ENCODE measurements at places on chromosomes 11 and 22.

GRCh38 chr11:95256321-95256779 is 25.3 kb upstream of the SESN3 start:
- peak; percentile 31 for DNase-seq

DNA sequence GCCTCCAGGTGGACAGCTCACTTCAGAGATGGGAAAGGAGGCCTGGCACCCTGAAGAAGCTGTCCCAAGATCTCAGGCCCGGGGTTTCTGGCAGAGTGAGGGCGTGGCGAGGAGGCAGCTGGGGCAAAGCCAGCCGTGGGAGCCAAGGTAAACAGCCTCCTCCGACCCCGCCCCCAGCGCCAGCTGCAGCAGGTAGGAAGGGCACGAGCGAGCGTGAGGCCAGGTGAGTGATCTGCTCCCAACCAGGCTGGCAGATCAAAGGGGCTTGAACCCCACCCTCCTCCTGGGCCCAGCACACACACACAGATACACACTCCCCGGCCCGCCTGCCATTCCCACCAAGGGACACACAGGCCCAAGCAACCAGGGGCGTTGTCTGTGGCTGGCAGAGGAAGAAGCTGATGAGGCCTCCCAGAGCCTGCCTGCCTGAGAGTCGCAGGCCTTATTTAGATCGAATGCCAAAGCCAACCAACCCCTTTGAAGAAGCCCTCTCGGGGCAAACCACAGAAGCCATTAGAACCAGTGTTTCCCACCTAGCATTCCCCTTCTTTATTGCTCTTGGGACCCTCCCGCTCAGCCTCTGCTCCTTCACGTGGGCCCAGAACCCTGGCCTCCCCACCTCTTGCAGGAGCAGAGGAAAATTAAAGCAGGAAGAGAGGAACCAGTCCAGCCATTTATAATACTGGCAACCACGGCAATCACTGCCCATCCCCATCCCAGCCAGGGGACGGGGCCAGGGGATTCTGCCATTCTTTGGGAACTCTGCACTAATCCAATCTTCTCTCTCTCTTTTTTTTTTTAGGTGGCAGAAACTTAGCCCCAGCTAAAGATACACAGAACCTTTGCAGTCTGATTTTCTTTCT is 5.0 kb downstream of the PDGFB start:
- no peak for DNase-seq

DNA sequence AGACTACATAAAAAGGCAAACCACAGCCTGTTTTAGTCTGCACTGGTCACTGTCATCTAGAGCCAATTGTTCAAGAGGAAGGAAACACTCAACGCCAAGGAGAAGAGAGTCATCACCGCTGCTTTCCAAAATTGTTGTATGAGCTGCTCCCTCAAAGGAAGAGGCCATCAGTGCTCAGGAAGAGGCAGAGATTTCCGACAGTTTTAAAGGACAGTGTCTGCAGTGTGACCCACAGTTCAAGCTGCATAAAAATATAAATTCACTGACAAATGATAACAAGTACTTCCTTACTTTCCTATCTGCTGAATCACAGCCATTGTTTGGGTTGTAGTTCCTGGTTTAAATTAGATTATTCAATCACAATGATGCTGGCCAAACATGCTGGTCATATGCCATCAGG is 16.4 kb downstream of the PRCP start:
- DNase-seq, result no peak

- no peak for DNase-seq
These were observed 29.7 kb upstream of the EMSY start for GRCh38 chr11:76415073-76415472.

- DNase-seq, result no peak
These were observed 35.4 kb upstream of the CARS1 start for GRCh38 chr11:3092603-3093141.

DNA sequence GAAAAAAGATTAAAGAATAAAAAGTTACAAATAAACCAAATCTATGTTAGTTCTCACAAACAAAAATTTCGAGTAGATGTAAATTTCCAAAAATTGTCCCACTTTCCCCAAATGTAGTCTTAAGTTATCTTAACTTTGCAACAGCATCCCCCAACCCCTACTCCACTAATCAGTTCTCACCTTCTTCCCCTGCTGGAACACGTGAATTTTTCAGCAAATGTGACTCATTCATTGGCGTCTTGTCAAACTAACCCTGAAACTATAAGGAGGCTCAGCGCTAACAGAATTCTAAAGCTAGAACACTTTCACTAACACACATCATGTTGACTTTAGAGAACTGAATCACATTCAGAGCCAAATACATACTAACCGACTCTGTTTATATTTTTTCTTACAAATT is 46.1 kb downstream of the PHF21A start:
- DNase-seq, result peak; percentile 57

GRCh38 chr11:79397252-79397651 is 43.6 kb downstream of the TENM4 start:
- peak; percentile 58 for DNase-seq

- DNase-seq, result no peak
These were observed 96.9 kb downstream of the TEAD1 start for GRCh38 chr11:12770966-12771597.

GRCh38 chr11:41982975-41983374 is 523.5 kb upstream of the LRRC4C start:
- no peak for DNase-seq

- no peak for DNase-seq
These were observed 377.2 kb downstream of the CTTN start for GRCh38 chr11:70775386-70776075.

DNA sequence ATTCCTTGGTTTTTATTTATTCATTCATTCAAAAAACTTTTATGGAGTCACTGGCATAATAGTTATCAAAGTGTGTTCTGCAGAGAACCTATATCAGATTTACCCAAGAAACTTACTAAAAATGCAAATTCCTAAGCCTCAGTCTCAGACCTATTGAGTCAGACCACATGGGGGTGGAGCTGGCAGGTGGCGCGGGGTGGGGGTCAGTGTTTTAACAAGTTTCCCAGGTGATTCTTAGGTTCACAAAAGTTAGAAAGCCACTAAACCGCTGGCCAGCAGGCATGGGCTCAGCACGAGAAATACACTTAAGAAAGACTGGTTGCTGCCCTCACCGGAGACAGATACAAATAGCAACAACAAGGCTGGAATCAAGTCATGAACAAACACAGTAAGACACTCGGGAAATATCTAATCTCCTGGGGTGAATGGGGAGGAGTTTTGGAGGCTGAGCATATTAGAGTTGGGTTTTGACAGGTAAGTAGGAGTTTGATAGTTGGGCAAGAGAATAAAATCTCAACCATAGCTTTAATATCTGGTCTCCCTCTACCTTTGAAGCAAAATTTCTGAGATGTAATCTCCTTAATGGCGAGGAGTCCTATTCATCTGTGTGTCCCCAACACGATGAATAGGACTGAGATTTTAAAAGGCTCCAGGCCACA is 167.5 kb upstream of the NECTIN1 start:
- DNase-seq, result no peak

DNA sequence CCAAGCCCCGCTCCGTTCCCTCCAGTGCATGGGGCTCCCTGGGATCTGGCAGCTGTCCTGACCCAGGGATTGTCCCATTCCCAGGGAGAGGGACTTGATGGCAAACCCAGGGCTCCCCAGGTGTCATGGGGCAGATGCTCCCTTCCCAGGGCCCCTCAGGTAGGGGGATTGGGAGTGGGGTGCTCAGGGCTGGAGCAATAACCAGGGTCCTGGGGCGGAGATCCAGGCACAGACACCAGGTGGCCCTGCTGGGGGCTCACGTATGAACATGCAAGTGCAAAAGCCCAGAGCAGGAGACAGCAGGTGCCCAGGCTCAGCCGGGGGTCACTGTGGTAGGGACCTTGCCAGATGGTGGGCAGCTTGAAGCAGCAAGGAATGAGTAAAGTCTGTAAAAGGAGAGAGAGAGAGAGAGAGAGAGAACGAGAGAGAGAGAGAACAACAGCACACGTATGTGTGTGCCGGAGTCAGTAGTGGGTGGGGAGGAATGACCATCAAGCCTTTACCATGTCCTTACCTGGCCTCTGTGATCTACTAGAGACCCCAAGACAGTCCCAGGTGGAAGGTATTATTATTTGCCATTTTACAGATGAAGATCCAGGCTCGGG is 19.3 kb upstream of the MPPED1 start:
- no peak for DNase-seq

DNA sequence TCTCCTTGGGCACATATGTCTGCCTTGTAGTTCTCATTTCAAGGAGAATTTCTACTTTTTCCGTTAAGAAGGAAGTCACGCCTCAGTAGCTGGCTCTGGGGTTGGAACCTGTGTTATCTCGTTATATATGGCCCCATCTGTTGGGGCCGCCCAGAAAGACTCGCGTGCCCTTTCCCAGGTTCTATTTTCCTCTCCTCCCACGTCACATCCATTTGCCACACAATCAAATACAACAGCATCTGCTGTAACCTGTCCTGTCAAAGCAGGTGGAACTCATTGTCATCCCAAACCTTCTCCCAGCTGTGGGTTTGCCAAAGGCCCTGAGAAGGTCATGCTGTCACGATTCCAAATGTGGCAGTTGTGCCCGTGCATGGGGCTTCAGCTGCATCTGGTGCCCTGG is 213.1 kb upstream of the ZBED5 start:
- DNase-seq, result no peak

- no peak for DNase-seq
These were observed 105.6 kb downstream of the MN1 start for GRCh38 chr22:27695925-27696324.

- DNase-seq, result no peak
These were observed 90.5 kb upstream of the ARHGAP32 start for GRCh38 chr11:129282634-129283033.

DNA sequence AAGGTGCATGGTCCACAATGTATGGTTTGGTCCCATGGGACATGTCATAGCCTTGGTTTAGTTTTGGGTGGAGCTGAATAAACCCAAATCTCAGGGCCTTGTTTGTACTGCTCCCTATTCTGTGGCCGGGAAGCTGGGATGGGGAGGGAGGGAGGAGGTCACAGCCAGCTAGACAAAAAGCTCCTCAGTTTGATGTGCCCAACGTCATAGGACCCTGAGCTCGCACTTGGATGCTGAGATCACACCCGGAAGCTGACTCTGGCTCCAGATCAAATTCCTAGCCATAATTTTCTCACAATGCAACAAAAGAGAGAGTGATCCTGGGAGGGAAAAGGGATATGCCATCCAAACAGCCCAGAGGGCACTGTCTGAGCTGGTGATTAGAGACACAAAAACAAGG is 1.5 kb downstream of the HSPB2 start:
- DNase-seq, result peak; percentile 83

GRCh38 chr11:118620529-118621070 is 13.2 kb downstream of the PHLDB1 start:
- no peak for DNase-seq

GRCh38 chr22:39317775-39318506 is 1.5 kb downstream of the RPL3 start:
- DNase-seq, result peak; percentile 61

- DNase-seq, result peak; percentile 20
These were observed 1.6 kb downstream of the IFITM10 start for GRCh38 chr11:1748636-1749394.

DNA sequence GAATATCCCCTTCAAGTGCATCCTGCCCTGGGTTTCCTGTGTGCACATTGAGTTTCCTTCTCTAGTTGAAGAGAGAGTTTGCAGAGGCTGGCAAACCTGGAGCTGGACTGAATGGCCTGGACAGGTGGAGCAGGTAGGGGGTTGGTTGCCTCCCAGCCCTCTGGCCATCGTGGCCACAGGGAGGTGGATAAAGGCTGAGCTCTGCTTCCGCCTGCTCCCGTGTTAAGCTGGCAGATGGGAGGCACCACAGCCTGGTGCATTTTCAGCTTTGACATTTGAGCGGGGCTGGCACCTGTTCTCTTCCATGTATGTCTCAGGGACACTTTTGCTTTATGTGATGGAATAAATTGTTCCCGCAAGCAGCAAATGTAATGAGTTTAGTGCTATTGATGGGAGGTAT is 11.1 kb downstream of the MICAL2 start:
- no peak for DNase-seq

DNA sequence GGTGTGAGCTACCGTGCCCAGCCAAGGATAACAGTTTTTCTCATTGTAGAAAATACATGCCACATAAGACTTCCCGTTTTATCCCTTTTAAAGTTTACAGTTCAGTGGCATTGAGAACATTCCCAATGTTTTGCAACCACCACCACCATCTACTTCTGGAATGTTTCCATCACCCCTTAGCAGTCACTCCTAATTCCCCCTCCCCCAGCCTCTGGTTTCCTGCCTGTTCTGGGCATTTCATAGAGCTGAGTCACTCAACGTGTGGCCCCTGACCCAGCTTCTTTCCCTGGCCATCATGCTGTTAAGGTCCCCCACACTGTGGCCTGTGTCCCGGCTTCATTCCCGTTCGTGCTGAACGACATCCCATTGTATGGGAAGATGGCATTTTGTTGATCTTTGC is 30.7 kb downstream of the FGF4 start:
- DNase-seq, result peak; percentile 88

DNA sequence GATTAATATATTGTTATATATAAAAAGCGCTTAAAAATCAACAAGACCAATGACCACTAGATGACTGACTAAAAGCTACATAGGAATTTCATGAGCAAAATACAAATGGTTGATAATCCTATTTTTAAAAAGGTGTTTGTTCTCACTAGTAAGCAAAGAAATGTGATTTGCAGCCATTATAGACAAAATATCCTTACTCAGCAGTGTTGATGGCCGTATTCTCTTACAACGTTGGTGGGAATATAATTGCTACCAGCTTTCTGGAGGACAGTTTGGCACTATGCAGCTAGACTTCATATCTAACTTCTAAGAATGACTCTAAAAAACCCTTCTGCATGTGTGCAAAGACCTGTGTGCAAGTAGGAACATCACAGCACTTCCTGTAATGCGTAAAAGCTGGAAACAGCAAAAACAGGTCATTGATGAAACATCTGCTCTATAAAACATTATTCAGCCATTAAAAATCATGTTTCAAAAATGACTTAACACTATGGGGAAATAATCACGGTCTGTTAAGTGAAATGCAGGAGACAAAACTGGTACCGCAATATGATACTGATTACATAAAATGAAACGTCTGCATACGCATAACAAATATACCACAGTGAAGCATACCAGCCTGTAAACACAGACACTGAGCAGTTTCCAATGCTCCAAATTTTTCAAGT is 70.1 kb upstream of the LINC01488 start:
- peak; percentile 22 for DNase-seq

GRCh38 chr22:20061481-20061861 is 18.6 kb upstream of the DGCR8 start:
- DNase-seq, result no peak

- peak; percentile 6 for DNase-seq
These were observed 61.5 kb downstream of the BTG4 start for GRCh38 chr11:111450480-111451320.

DNA sequence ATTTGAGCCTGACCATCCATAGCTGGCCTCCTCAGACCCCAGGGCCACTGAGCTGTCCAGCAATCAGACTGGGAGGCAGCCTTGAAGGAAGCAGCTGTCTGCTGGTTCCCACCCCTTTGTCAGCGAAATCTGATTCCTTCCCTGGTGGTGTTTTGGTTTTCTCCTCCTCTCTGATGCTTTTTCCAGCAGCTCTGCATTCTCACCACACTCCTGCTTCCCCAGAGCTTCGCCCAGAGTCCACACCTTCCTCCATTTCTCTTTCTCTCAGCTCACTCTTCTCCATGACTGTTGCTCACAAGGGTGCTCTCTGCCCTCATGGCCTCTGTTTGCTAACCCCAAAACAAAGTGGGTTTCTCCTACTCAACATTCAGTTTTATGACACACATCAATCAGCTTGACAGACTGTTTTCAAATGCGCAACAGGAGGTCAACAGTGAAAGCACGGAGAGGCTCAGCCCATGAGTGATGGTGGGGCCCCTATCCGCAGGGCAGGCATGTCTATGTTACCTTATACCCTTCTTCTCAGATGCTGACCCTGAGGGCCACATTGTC is 130.6 kb upstream of the MTNR1B start:
- DNase-seq, result peak; percentile 18

All from fibroblast of skin of right quadriceps (primary cell).